ENCODE measurements at places on chromosomes 1 and 21.

GRCh38 chr1:5815211-5815610, 177.0 kb downstream of the NPHP4 start:
- DNase-seq, result no peak

DNA sequence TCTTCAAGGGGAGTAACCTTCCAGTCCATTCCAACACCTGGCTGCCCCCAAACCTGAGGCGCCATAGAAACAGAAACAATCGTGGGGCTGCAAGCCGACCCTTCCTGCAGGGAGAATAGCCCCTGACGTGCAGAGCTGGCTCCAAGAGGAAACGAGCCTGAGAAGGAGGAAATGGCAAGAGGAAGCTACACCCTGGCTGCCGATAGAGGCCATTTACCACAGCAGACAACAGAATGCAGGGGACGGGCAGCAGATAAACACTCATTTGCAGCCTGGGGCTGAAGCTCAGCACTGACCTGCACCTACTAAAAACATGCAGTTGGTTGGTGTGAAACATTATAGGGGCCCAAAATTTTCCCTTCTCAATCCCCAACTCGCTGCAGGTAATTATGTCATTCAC, 8.7 kb upstream of the TDRD10 start:
- DNase-seq, result peak; percentile 26

- no peak for DNase-seq
Measured at GRCh38 chr1:5503556-5504363, 488.5 kb downstream of the NPHP4 start.

DNA sequence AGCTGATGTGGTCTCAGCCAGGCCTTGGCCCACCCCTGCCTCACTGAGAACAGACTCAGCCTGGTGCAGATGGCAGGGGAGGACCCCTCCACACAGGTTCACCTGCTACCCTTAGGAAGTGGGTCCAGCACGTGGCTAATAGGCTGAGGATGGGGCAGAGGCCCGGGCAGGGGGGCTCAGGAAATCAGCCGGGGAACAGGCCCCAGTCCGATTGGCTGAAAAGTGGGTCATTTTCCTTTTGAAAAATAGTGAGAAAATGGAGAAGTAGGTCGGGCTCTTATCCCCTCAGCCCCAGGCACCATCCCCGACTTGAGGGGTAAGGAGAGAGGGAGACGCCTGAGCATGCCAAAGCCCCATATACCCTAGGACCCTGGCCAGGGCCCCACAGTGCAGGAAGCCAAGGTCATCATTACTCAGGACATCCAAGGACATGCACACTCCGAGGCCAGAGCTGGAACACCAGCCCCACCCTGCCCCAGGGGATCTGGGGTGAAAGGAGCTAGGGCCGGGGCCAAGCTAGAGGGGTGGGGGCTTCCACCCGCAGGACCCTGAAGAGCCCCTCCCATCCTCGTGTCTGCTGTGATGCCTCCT, 11.0 kb downstream of the DLGAP3 start:
- DNase-seq, result no peak

- no peak for DNase-seq
Measured at GRCh38 chr1:110148961-110149360, 1.3 kb upstream of the SLC6A17 start.

- DNase-seq, result no peak
Measured at GRCh38 chr1:226335661-226336060, 26.7 kb upstream of the LIN9 start.

- DNase-seq, result no peak
Measured at GRCh38 chr1:17113963-17114362, 5.3 kb downstream of the PADI2 start.

- DNase-seq, result no peak
Measured at GRCh38 chr1:192977089-192977706, 82.0 kb downstream of the UCHL5 start.

DNA sequence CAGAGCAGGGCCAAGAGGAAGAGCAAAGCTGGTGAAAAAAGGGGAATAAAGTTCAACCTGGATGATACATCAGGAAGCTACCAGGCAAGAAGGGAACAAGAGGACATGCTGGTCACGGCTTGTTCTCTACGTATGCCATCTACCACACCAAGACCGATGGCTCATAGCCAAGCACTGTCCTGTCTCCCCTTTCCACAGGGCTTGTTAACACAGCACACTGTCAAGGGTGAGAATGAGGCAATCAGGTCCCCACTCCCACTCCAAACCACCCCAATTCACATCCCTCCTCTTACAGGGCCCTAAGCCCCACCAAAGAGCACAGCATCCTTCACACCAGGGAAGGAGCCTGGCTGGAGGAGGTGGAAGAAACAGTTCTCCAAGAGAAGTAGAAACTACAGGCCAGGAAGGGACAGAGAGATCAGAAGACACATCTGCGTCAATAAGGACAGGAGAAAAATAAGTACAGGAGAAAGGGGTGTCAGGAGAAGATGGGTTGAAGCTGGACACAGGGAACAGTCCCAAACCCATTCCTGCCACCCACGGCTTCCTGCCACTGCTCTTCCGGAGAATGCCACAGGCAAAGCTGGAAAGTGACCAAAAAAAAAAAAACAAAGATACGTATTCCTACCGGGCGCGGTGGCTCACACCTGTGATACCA, 923 bp upstream of the SHC1 start:
- DNase-seq, result no peak

GRCh38 chr1:21312407-21312992, 22.2 kb upstream of the ECE1 start:
- DNase-seq, result no peak

DNA sequence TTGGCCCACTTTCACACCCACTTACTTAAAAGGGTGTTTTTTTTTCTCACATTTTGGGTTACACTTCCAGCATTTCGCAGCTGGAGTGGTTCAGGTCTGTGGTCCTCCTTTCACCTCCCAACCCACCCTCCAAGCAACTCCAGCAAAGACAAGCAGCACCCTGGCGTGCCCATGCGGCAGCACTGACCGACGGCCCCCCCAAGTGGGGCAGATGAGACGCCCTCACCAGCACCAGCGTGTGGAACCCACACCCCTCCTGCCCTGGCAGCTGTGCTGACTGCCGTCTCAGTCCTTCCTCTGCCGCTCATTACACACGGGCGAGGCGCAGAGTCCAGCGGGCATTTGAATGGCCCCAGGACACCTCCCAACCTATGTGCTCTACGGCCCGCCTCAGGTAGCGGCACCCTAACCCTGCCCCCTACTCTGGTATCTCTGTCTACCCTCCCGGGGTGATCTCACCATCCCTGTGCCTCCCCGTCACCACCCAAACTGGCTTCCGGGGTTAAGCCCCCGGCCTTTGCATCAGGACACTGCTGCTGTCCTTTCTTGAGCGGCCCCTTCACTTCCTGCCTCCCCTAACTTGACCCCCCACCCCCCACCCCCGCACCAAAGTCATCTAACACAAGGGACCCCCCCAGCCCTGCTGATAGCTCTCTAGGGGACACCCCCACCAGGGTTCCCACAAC, 10.9 kb downstream of the LSS start:
- no peak for DNase-seq

DNA sequence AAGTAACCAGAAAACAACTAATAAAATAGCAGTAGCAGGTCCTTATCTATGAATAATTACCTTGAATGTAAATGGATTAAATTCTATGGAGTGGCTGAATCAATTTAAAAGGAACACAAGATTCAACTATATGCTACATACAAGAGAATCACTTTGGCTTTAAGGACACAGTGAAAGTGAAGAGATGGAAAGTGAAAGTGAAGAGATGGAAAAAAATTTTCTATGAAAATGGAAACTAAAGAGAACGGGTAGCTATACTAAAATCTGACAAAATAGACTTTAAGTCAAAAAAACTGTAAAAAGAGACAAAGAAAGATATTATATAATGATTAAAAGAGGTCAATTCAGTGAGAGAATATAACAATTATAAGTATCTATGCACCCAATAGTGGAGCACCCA, 54.7 kb downstream of the C1orf185 start:
- no peak for DNase-seq

- no peak for DNase-seq
Measured at GRCh38 chr1:152758636-152759035, 811 bp downstream of the KPRP start.

DNA sequence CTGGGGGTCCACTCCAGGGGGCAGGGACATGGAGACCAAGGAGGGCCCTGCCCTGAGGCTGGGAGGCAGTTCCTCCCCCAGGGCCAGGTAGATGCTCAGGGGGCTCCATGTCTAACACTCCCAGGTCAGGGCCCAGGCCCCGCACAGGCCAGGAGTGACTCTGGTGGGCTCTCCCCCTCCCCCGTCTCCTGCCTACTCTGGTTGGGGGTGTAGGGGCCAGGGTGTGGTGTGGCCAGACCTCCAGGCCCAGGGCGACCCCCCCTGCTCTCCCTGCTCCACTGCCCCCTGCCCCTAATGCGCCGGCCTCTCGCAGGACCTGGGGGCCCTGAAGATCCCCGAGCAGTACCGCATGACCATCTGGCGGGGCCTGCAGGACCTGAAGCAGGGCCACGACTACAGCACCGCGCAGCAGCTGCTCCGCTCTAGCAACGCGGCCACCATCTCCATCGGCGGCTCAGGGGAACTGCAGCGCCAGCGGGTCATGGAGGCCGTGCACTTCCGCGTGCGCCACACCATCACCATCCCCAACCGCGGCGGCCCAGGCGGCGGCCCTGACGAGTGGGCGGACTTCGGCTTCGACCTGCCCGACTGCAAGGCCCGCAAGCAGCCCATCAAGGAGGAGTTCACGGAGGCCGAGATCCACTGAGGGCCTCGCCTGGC, 19.7 kb upstream of the CCDC27 start:
- no peak for DNase-seq

DNA sequence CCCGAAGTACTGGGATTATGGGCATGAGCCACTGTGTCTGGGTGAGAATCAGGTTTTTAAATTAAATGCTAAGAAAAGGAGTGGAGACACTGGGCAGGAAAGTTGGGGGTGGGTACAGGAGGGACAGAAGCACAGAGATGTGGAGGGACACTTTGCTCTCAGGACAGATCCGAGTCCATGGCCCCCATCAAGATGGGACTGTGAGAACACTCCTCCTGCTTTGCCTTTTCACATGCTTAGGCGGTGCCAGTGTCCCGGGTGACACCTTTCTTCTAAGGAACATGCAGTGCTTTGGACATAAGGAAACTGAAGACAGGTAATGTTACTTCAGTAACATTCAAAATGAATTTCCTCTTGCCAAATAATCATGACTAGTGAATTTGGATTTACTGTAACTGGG, 16.7 kb downstream of the SLC25A33 start:
- DNase-seq, result no peak

Measured in activated gamma-delta T cell treated with Interleukin-2 at 50 U/mL for 16 hours (primary cell).